Urinary bladder (tissue), 4 donors: ENCODE measurements at places on chromosomes 12 and 14.

DNA sequence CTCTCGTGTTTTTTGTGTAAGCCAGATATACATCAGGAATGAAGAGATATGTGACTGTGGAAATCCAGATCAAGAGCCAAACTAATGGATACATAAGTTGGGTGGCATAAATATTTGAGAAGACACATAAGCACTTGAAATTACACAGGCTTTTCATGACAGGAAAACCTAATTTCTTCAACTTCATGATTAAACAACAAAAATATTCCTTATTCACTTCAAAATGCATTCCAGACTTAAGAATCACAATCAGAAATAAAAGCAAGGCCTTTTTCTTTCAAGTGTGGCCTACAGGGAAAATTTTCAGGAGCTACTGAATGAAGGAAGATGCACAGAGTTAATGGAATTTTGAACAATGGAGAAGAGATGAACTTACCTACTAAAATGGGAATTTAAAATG is 515.6 kb downstream of the FOXG1 start:
- DNase-seq: no peak

- no peak for DNase-seq
These were observed 214.4 kb upstream of the DIO2 start for GRCh38 chr14:80425686-80426085.

DNA sequence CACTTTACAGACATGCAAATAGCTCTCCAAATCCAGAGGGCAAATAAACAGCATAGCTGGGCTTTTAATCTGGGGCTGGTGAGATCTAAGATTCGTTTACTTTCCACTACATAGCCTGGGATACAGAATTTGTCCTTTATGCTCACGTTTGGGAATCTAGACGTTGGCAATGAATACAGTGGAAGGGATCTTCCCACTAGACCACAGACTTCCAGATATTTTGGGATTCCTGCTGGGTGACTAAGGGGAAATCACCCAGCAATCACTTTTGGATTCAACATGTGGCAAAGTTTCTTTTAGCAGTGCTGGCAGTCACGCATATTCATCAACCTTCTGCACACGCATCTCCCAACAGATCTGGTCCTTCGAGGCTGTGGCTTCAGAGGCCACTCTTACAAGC is 23.5 kb downstream of the APPL2 start:
- DNase-seq: no peak

DNA sequence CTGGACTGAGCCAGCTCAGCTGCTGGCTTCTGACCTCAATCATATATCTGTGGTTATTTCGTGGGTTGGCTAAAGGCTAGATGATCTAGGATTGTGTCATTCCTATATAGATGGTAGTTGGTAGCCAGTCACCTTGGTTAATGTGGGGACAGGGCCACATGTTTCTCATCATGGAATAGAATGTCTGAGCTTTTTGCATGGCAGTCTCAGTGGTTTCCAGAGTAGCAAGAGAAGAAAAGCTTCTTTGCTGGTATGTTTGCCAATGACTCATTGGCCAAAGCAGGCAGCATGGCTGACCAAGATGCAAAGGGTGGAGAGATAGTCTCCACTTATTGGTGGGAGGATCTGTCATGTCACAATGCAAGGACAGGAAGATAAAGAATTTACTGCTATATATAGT is 746.4 kb upstream of the FLRT2 start:
- no peak for DNase-seq

- no peak for DNase-seq
These were observed 17.1 kb downstream of the BCAT1 start for GRCh38 chr12:24931666-24932405.

GRCh38 chr14:91496790-91497189 is 13.3 kb downstream of the PPP4R3A start:
- no peak for DNase-seq

- DNase-seq: no peak
These were observed 23.9 kb downstream of the NID2 start for GRCh38 chr14:52044791-52045522.

DNA sequence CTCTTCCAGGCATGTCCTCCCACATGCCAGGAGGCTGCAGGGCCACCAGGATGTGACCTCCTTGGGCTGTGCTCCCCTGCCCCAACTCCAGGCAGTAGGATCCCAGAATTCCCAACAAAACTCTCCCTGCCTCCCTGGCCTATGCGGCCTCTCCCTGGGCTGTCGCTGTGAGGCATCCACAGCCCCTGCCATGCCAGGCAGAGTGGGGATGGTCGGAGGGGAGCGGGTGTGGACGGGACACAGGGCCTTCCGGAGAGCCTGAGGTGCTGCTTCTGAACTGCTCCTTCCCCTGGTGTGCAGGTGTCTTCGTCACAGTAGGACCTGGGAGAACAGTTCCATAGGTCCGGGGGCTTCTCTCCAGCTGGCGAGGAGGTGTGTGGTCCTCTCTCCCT is 18.3 kb downstream of the GPR132 start:
- no peak for DNase-seq

DNA sequence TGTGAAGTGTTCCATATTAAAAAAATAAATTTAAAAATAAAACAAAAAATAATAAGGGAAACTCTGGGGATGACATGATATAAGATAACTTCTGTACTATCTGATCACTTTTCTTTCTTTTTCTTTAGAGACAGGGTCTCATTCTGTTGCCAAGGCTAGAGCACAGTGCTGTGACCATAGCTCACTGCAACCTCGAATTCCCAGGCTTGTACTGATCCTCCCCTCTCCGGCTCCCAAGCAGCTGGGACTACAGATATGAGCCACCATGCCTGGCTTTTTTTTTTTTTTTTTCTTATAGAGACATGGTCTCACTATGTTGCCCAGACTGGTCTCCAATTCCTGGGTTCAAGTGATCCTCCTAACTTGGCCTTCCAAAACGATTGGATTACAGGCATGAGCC is 10.4 kb upstream of the MIPOL1 start:
- DNase-seq: no peak

DNA sequence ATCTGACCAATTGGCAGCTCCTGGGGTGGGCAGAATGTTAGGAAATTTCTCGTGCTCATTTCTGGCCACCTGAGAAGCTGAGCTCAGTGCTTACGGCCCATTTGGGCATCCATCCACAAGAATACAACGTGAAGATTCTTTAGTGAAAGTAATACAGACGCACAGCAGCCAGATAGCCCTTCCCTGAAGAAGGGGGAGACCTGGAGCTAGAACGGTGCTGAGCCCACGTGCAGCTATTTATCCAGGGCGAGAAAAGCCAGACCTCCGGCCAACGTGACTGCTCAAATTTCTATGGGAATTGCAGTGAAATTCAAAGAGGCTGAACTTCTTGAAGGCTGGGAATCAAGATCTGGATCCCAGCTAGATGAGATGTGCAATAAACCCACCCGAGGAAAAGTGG is 20.7 kb downstream of the NID2 start:
- DNase-seq: no peak

GRCh38 chr12:68790081-68790951 is 17.7 kb upstream of the MDM2 start:
- no peak for DNase-seq

DNA sequence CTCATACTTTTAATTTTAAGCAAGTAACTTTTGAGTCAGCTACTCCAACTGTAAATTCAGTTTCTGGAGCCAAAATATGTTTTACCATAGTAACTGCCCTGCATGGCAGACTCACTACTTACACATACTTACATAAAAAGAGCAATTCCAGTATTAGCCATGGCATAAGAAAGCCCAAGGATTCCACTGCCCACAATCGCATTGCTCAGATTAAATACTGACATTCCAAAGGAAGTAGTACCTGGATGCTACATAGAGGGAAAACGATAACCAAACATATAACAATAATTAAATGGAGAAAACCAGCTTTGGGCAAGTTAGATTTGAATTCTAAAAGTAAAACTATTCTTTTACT is 2.2 kb downstream of the SLC38A2 start:
- DNase-seq: no peak

DNA sequence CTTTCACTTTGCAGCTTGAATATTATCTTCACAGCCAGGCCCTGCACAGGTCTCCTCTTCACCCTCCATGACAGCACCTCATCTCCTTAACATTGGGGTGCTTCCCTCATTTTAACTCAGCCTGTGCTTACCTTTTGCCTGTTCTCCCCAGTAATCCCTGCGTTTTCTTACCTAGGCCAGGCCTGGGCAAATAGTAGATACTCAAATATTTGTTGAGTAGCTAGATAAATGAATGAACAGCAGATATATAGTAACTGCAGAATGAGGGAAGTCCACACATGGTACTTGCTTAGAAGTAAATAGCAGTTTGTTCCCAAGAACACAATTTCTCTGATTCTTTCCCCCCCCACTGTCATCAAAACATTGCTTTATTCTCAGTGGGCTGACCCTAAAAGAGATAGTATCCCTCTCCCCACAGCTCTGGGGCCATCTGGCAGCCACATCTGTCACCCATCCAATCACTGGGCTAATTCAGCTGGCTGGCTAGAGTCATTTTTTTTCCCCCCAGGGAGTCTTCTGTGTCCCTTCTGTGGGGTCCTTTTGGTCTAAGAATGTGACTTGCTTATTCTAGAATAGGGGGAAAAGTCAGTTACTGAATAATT is 43.2 kb downstream of the APPL2 start:
- no peak for DNase-seq

DNA sequence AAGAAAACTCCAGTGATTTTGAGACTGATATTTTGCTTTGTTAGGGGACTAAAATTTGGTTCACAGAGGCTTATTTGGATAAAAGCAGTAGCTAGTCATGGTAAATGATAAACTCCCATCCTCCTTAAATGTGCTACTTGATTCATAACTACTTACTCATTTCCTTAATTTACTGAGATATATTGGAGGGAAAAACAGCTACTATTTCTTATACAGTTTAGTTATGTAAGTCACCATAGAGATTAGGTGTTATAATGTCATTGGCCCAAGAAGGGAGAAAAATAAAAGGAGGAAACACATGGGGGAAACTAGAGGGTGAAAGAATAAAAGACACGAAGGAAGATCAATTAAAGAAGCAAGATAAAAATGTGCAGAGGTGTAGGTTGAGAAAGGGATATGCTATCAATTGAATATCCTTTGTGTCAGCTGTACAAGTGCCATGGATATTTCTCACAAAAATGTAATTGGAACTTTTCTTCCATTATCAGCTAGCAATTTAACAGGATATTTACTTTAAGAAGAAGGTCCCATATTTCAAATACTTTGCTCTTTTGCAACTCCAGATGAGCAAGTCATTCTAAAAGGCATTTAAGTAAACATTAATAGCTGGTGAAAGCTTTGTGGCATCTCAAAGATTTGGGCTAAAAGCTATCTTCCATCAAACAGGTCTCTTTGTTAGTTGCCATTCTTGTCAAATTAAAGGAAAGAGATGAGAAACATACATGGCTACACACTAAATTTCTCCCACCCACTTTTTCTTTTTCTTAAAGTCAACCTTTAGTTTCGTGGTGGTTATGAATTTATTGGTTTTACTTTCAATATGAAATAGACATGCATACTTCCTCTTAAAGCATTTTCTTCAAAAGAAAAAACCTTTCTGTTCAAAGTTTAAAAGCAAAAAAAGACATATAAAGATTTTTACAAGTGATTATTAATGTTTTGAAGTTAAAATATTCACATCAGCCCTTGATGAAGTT is 439.5 kb downstream of the CCER1 start:
- no peak for DNase-seq

DNA sequence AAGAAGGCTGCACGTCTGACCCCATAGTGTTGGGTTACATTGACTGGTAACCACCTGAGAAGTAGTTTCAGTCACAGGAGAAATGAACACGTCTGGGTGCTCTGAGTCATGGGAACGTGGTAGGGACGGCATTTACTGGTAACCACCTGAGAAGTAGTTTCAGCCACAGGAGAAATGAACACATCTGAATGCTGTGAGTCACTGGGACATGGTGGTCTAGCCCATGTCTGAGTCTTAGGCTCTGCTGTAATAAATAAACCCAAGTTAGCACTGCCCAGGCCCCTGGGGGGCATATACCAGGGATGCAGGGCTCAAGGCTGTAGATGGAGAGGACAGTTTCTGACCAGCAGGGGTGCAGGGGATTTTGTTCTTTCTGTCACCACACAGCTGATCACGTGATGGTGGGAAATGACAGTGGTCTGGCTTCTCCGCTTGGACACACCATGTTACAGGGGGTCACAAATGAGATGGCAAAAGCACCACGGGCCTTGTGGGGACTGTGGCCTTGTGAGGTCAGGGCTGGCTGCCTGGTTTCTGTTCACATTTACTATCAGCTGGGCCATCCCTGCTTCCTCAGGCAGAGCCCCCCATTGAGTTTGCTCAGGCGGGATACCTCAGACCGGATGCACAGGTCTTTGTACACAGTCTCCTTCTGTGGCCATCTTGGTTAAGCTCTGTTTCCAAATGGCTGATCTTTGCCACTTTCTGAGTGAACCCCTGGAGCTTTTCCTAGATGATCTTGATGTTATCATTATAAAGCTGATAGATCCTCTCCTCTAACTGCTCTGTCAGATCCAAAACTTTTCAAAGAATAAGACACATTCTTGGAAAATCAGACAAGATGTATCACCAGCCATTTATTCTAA is 9.8 kb upstream of the C12orf42 start:
- no peak for DNase-seq

DNA sequence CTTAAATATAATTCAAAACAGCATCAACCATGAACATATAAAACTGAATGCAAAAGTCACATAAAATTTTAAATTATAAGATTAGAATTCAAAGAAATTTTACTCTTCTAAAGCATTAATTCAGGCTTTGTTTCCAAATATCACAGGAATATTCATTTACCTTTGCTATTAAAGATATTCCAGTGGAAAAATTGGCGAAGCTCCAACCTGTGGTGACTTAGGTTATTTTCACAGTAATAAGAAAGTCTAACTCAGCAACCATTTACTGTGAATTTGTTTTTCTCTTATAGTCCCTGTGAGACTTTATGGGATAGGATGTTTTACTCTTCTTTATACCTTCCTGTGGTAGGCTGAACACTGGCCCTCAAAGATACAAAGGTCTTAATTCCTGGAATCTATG is 3.2 kb downstream of the WDR89 start:
- DNase-seq: no peak

- peak; percentile 91 for DNase-seq
These were observed 114.8 kb upstream of the FLRT2 start for GRCh38 chr14:85415015-85415712.

DNA sequence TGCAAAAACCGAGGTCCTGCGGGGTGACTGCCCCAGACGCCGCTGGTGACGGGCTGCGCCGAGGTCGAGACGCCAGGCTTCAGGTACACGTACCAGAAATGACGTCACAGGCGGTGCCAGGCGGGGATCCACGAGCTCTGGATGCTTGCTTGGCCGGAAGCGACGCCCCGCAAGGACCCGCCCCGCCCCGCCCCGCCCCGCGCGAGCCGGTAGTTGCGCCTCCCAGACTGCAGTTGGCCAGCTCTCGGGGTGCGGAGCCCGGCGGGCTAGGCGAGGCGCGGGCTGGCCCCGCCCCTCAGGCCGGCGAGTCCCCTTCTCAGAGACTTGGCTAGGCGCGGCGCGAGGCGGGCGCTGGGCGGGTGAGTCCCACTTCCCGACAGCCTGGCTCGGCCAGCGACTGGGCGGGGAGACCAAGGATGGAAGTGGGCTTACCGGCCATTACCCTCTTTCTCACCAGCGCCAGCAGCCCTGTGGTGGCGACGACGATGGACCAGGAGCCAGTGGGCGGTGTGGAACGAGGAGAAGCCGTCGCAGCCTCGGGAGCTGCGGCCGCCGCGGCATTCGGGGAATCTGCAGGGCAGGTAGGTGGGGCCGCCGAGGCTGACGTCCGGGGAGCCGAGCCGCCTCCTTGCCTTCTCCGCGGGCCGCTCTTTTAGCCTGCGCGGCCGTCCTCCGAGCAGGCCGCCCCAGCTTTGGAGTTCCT is at the start of gene FAM177A1:
FAM177A1 (plus strand) TSS at position 225 of the 703 bp plus-strand sequence; CDS start at position 417, 192 bp downstream.
- peak; percentile 91 for DNase-seq
